ENCODE measurements at places on chromosomes 1 and 21.
A peak's percentile ranks its signal among the peaks of the same experiment; 100 is the strongest.

DNA sequence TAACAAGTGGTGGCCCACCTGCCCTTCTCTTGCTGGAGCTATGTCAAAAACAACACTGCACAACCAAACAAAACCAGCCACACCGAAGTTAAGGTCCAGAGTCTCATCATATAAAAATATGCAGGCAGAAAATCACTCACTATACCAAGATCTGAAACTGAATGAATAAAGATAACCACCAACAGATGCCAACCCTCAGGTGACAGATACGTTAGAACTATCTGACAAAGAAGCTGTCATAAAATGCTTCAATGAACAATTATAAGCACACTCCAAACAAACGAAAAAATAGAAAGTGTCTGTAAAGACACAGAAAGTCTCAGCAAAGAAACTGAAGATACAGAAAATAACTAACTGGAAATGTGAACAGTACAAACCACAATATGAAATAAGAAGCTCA, 14.0 kb downstream of the ZNF496 start:
- DNase-seq, result no peak

DNA sequence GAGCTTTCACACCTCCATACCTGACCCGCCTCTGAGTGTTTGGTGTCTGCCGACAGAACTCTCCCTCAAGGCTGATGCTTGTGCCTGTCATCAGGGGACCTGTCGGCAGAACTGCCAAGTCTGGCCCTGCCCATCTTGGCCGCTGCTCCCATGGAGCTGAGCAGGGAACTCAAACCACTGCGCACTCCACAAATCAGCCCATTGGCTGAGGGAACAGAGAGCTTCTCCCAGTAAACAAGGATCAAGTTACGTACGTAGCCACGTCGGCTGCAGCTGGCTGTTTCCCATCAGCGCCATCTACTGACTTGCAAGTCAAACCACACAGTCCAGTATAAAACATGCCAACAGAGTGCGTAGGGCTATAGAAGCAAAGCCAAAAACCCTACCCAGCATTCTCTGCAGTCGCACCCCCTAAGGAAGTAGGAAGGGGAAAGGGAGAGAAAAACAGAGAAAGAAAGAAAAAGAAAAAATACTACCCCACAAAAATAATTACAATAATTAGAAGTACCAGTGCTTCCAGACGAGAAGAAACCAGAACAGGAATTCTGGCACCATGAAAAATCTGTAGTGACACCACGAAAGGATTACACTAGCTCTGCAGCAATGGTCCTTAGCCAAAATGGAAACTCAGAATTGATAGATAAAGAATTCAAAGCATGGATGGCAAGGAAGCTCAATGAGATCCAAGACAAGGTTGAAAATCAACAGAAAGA, 13.1 kb downstream of the KRTAP13-1 start:
- peak; percentile 52 for DNase-seq

DNA sequence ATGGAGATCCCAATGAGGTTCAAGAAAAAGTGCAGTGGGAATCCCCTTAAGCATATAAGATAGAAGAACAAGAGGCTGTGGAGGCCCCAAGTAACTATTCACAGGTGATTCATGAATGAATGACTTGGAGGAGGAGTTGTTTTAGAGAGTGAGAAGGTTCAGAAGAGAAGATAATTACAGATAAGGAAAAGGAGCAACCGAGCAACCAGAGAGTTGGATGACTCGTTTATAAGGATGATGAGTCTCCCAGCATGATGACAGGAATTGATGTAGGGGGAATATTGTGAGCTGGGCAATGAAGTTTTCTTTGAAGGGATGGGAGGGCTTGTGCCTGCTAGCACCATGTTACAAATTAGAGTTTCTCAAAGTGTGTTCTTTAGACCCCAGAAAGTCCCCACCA, 9.8 kb downstream of the C8A start:
- DNase-seq, result peak; percentile 33

DNA sequence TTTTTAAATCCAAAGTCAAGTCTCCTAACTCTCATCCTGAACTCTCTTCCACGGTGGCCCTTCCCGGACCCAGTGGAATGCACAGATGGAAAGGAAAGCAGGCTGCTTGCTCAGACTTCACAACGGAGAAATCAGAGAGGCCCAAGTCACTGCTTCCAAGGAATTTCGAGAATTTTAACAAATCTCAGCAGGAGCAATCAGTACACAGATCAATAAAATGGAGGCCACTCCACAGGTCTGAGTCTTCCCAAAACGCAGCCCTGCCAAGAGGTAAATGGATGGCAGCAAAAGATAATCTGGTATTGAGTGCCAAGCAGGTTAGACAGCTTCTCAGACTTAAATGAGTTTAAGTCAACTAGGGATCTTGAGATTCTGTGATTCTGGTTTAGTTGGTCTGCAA, 81.1 kb upstream of the TIAM1 start:
- no peak for DNase-seq

DNA sequence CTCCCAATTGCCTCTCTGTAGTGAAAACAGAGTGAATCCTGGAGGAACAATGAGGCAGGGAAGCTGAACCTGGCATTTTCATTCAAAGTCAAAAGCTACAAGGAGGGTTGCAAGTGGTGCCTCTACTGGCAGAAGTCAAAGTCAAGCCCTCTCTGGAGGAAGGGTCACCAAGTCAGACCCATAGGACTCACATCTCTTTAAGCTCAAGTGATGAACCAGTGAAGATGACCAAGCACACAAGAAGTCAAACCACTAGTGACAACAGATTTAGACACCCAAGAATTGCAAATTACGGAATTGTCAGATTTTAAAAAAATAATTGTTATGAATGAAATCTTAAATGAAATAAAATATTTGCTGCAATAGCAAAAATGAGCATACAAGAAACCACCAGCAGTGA, 81.1 kb upstream of the ATP1B1 start:
- no peak for DNase-seq

GRCh38 chr1:92085727-92086126, 5.6 kb downstream of the BTBD8 start:
- DNase-seq, result peak; percentile 4

- no peak for DNase-seq
Observed at GRCh38 chr1:18278946-18279345, 171.3 kb downstream of the IGSF21 start.

DNA sequence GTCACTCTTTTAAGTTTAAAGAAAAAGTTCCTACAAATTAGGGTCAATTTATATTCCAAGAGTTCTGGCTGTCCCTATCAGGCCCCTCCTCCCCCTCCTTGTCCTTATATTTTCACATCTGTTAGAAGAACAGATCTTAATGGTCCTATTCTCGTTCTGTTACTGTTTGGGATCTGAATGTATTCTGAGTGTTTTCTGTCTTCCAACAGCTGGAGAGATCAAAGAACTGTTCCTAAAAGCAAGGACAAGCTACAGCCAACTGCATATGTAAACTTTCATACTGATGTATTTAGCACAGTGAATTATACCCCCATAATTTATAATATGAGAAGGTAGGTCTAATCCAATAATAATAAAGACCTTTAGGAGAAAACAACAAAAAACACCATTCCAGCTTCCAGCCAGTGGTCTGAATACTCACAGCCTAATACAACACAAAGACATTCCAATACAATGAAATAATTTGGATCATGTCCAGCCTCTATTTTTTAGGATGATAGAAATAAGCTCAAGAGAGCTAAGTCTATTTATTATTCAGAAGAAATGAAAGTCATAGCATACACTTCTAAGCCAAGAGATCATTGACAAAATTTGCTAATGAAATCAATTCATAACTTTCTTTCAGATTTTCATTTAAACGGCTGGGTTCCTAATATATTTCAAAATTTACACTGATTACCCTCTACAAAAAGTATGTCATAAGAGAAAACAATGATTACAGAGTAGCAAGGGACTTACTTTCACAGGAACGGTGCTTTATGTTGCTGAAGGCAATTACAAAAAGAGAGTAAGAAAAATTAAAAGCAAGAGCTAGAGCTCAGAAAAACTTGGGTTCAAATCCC, 25.3 kb downstream of the WLS start:
- DNase-seq, result peak; percentile 36

GRCh38 chr1:209406168-209406567, 177.3 kb upstream of the CAMK1G start:
- DNase-seq, result no peak

GRCh38 chr21:34533938-34534337, 21.9 kb upstream of the KCNE1 start:
- no peak for DNase-seq

DNA sequence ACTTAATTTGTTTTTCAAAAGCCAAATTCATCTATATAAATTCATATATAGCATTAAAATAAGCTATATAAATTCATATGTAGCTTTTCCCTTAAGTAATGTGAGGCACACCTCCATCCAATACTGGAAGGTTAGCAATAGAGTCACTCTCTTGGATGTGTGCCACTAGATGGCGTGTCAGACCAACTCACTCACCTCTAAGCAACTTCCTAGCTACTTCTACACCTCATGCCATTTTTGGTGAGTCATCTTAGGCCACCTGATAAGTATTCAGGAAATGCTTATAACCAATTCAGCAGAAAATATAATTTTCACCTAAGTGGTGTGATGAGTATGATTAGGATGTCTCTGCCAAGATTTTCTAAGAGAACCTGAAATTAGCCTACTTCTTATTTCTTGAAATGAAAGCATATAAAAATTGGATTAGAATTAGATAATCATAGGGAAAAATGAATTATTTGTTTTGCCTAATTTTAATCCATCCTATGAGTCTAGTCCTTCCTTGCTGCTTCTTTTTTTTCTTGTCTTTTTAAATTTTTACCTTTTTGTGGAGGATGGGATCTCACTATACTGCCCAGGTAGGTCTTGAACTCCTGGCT, 34.4 kb upstream of the TADA1 start:
- DNase-seq, result peak; percentile 37

DNA sequence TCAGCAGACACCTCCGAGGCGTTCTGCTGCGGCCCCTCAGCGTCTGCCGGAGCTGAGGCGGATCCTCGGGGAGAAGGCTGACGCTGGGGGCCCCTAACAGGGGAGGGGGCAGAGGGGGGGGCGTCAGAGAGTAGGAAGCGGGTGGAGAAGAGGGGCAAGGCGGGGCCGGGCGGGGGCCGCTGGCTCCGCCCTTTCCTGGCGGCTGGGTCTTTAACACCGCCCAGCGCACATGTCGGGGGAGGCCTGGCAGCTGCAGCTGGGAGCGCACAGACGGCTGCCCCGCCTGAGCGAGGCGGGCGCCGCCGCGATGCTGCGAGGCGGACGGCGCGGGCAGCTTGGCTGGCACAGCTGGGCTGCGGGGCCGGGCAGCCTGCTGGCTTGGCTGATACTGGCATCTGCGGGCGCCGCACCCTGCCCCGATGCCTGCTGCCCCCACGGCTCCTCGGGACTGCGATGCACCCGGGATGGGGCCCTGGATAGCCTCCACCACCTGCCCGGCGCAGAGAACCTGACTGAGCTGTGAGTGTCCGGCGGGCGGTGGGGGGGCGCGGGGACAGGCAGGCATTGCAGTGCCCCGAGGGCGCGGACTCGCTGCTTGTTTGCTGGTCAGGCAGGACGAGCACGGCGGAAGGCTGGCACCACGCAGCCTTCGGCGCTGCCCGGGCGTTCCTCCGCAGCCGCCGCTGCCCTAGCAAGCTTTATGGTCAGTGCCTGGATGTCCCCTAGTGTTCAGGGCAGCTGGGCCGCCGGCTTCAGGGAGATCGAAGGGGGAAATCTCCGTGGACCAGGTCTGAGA, at the start of gene NTRK1:
Gene NTRK1, plus strand, starts transcription at position 238 of the 796 bp plus-strand sequence. Its CDS starts 70 bp downstream, at position 308.
- DNase-seq, result peak; percentile 64

GRCh38 chr1:87246436-87246835, 82.2 kb upstream of the LMO4 start:
- DNase-seq, result no peak

- no peak for DNase-seq
Observed at GRCh38 chr1:92969517-92969916, 8.3 kb upstream of the DIPK1A start.

GRCh38 chr21:43921979-43922945, 57.2 kb downstream of the AGPAT3 start:
- no peak for DNase-seq

DNA sequence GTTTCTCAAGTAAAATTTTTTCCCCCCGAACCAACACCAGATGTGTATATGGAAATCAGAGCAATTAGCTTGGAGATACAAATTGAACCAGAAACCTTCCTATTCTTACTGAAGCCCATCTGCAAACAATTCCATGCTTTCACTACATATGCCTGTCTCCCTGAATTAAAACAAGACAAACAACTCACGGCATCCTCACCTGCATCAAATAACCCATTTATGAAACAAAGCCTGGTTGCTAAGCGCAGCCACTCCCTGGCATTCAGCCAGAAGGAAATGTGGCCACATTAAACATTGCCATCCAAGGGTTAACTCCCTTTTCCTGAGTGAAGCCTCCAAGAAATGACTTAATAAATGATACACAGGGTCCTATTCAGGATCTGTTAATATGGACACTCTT, 55.3 kb downstream of the APP start:
- no peak for DNase-seq

- DNase-seq, result peak; percentile 69
Observed at GRCh38 chr1:43706598-43707189, 642 bp upstream of the ST3GAL3 start.

DNA sequence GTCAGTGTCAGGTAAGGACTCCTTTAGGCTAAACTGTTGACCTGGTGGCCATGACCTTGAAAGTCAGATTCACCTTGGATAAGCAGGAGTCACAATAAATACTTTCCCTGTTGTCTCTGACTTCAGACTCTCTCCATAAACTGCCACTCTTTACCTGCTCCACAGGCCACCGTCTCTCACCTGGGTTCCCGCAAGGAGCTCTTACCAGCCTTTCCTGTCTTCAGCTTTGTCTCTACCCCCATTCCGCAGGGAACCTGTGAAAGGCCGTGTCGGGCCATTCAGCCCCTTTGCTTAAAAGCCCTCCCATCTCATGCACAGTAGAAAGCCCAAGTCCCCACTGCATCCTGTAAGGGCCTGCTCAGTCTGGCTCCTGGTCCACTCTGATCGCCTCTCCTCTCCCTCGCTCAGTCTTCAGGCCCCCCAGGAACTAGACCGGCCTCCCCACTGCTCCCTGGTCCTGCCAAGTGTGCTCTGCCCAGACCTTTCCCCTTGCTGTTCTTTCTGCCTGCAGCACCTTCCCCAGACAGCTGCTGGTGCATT, 79.5 kb downstream of the ACTL8 start:
- no peak for DNase-seq

DNA sequence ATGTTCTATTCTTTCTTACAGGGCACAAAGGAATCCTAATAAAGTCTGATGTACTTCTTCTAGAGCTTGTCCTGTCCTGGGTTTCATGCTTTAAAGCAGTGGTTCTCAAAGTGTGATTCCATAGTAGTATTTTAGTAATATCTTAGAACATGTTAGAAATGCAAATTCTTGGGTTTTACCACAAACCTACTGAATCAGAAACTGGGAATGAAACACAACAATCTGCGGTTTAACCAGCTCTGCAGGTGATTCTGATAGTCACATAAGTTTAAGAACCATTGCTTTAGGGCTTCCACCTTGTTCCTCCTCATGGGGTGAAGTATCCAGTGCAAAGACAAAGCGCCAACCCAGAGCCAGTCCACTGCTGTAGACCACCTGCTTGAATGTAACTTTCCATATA, 41.1 kb downstream of the NGF start:
- peak; percentile 7 for DNase-seq

GRCh38 chr1:15027515-15027986, 126.0 kb upstream of the TMEM51 start:
- peak; percentile 50 for DNase-seq

Data from foreskin fibroblast (primary cell).